Endothelial cell of umbilical vein (primary cell): ENCODE measurements at places on chromosomes 4 and X. TPM values are rescaled to one million over a fixed set of nuclear protein-coding genes. Genes with fewer than 3 reads are reported as not detected.
A peak's percentile ranks its signal among the peaks of the same experiment; 100 is the strongest.

COMMD8 gene
- 20.3 and 22.3 TPM in 2 replicates for total RNA-seq

SAGE1 gene
- total RNA-seq, result not detected in 2 replicates

ADAM29 gene
- not detected in 2 replicates for total RNA-seq

NAA11 gene
- not detected in 2 replicates for total RNA-seq

CXorf66 gene
- total RNA-seq, result not detected in 2 replicates

TMSB15A gene
- total RNA-seq, result 6.0 and 6.7 TPM in 2 replicates

NEIL3 gene
- 6.9 and 8.2 TPM in 2 replicates for total RNA-seq

NAP1L3 gene
- total RNA-seq, result 0.22 and 0.25 TPM in 2 replicates

GIMD1 gene
- total RNA-seq, result not detected in 2 replicates

VCX3B gene
- not detected in 2 replicates for total RNA-seq

DNAAF6 gene
- total RNA-seq, result not detected in 2 replicates

TBC1D8B gene
- 3.9 and 6.6 TPM in 2 replicates for total RNA-seq

MAGEA4 gene
- not detected in 2 replicates for total RNA-seq

STPG2 gene
- not detected in 2 replicates for total RNA-seq

GAGE12J gene
- total RNA-seq, result not detected in 2 replicates

KLKB1 gene
- not detected in 2 replicates for total RNA-seq

MAD2L1 gene
- 35.4 and 41.4 TPM in 2 replicates for total RNA-seq

CLDN34 gene
- total RNA-seq, result 0.35 and 0.46 TPM in 2 replicates

SMIM31 gene
- not detected in 2 replicates for total RNA-seq

FRG2 gene
- total RNA-seq, result not detected in 2 replicates

PCDH19 gene
- 1.2 and 4.3 TPM in 2 replicates for total RNA-seq

GRCh38 chr4:183469285-183469684, 24.8 kb downstream of the CDKN2AIP start:
- no peak for DNase-seq

GRCh38 chr4:151099976-151100417, 569 bp downstream of the RPS3A start:
- no peak for DNase-seq

- no peak for DNase-seq
Observed at GRCh38 chr4:36651253-36651652, 369.8 kb downstream of the DTHD1 start.

GRCh38 chrX:68686097-68686977, 38.9 kb downstream of the STARD8 start:
- DNase-seq, result peak; percentile 61

GRCh38 chr4:13921805-13922204, 294.3 kb upstream of the BOD1L1 start:
- no peak for DNase-seq

DNA sequence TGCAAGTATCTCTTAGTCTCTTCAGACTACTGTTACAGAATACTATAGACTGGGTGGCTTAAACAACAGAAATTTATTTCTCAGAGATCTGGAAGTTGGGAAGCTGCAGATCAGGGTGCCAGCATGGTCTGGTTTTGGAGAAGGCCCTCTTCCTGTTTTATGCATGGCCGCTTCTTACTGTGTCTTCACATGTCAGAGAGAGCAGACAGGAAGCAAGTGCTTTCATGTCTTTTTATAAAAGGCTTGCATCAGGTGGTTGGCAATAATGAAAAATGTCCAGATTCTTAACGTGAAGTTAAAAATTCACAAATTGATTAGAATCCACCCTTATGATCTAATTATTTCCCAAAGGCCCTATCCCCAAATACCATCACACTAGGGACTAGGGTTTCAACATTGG, 284.9 kb downstream of the RPA4 start:
- DNase-seq, result no peak

- no peak for DNase-seq
Observed at GRCh38 chrX:138504273-138504672, 207.2 kb downstream of the FGF13 start.

- no peak for DNase-seq
Observed at GRCh38 chr4:183177001-183177400, 77.9 kb downstream of the WWC2 start.

- no peak for DNase-seq
Observed at GRCh38 chrX:1330605-1331004, 6.0 kb upstream of the IL3RA start.

GRCh38 chr4:39850727-39851126, 127.0 kb downstream of the PDS5A start:
- no peak for DNase-seq

GRCh38 chr4:21921526-21922180, 26.9 kb downstream of the KCNIP4 start:
- DNase-seq, result no peak

GRCh38 chrX:11064851-11065600, 46.1 kb upstream of the HCCS start:
- no peak for DNase-seq

- no peak for DNase-seq
Observed at GRCh38 chr4:180926277-180926676, 1316.9 kb upstream of the TENM3 start.

- DNase-seq, result no peak
Observed at GRCh38 chr4:13928214-13928613, 300.7 kb upstream of the BOD1L1 start.

DNA sequence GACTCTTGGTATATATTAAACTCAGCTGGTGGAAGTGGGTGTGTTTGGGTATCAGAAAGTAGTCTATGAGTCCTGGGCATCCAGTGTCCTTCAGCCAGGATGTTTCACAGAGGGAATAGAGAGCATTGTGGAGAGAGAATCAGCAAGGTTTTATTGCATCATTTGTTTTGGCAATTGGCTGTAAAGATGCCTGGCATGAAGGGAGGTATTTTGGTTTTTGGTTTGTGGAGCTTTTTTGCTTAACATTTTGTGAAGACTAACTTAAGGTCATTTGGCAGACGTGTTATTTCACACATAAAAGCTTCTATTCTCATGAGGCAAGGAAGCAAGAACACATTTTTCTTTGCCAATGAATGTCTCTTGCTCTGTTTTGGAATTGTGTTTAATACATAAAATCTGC, 71.1 kb downstream of the DCLK2 start:
- DNase-seq, result no peak

- no peak for DNase-seq
Observed at GRCh38 chr4:111011458-111011857, 388.6 kb upstream of the PITX2 start.

GRCh38 chr4:141133146-141133998, at the start of gene RNF150:
Gene RNF150 (minus strand): TSS chr4:141133469.
- DNase-seq, result peak; percentile 79

- DNase-seq, result no peak
Observed at GRCh38 chrX:17669891-17670290, 67.4 kb upstream of the SCML1 start.

DNA sequence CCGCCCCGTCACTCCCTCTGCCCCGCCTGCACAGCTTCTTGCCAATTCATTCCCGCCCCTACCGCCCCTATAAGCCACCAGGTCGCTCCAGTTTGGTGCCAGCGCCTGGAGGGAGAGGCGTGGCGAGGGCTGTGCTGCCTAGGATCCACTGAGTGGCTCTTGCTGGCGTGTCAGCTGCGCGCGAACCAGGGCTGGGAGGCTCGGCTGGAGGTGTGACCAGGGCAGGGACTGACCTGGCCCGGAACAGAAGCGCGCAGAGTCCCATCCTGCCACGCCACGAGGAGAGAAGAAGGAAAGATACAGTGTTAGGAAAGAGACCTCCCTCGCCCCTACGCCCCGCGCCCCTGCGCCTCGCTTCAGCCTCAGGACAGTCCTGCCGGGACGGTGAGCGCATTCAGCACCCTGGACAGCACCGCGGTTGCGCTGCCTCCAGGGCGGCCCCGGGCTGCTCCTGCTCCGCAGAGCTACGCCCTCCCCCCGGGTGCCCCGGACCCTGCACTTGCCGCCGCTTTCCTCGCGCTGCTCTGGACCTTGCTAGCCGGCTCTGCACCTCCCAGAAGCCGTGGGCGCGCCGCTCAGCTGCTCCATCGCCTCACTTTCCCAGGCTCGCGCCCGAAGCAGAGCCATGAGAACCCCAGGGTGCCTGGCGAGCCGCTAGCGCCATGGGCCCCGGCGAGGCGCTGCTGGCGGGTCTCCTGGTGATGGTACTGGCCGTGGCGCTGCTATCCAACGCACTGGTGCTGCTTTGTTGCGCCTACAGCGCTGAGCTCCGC, at the start of gene GPR78:
Gene GPR78 (plus strand): TSS at position 72 of the 773 bp plus-strand sequence. CDS start 591 bp downstream, at position 663.
- DNase-seq, result peak; percentile 36

GRCh38 chrX:10165580-10166247, 8.9 kb downstream of the CLCN4 start:
- DNase-seq, result no peak

GRCh38 chr4:105657117-105657765, 51.2 kb downstream of the INTS12 start:
- DNase-seq, result no peak

DNA sequence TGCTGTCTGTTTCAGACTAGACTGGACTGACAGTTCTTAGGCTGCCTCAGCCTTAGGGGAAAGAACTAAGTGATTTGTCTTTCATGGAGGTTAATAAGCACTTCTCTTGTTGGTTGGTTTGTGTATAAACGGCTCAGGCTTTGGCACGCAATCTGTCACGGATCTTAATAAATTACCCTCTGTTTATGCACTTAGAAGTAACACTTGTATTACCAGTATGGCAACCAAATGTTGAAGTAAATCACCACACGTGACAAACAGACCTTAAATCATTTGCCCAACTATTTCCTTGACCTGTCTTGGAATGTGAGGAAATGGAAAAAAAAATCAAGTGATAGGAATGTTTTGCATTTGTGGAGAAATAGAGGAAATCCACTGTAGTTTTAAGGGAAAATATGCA, 69.9 kb downstream of the TEX13A start:
- DNase-seq, result peak; percentile 59

DNA sequence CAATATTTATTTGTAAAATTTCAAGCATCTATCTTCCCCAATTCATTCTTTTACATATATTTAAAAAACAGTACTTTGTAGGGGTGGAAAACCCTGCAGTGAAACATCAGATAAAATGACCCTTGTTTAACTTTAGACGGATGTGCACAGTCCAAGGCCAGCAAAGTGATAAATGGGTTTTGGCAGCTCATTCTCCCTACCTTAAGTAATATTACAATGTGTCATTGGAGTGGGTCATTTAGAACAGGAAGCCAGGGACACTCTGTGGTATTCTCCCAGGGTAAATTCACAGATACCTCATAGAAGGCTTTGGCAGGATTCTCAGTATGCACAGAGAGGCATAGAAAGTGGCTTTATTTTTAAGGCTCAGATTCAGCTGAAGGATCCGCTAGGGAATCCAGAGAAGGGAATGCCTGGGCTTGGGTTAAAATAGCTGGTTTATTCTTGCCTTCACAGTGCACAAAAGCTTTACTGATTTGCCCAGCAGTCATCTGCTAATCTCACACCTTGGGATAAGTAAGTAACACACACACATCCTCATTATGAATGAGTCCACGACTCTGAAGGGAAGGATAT, 206.7 kb downstream of the RASL11B start:
- DNase-seq, result no peak
